ENCODE measurements at places on chromosomes 1 and 21.

- no peak for DNase-seq
Measured at GRCh38 chr1:111920221-111921024, 69.0 kb downstream of the KCND3 start.

DNA sequence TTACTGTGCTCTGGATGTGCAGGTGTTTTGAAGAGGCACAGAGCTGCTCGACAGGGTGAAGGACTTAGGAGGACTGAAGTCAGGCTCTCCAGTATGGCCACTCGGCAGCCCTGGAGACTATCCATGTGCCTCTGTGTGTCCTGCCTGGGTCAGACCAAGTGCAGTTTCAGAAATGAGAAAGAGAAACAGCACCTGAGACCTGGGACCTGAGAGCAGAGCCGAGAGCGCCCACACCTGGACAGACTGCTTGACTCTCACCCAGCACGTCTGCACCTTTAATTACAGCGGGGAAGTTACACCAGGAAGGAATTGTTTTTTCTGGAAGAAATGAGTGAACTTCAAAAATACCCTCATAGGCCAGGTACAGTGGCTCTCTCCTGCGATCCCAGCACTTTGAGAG is 59.7 kb upstream of the COL6A1 start:
- no peak for DNase-seq

DNA sequence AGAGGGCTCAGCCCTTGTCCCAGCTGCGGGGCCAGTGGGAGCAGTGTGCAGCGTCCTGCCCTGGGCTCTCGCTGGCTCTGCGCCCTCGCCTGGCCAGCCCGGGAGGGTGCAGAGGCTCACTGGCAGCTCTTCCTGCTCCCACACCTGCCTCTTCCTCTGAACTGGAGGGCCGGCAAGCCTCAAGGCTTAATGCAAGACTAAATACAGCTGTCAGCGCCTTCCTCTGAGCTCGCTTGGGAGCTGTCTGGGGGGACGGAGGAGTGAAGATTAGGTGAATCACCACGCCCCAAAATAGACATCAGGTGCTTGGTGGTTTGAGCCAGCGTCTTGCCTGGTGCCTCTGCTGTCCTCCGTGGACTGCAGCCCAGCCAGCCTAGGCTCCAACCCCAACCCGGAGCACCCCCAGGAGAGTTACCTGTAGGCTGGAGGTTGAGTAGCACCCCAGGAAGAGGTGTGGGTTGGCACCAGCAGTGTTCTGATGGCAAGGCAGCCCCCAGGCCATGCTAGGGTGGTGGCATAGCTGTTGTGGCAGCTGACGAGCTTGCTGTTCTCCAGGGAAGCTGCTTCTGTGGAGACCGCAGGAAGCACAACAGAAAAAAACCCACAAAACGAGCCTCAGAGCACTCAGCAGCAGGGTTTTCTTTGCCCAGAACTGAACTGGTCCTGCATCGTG is 36.9 kb downstream of the UMODL1 start:
- peak; percentile 74 for DNase-seq

DNA sequence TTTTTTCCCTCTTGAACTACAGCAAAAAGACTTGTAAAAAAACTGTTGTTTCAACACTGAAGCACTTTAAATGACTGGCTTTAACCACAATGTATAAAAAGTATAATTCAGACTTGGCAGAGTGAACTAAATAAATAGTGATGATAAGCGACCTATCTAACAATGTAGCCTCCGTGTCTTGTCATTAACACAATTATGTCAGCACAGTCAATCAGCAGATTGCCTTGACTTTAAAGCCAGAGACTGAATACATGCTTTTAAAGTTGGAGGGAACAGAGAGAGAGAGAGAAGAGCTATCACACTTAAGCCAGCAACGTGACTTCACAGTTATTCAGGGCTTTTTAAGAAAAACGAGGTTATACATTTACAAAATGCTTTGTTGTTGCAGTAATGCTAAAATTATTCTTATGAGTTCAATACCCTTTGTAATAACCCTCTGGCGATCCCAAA is 378.1 kb downstream of the LMO4 start:
- no peak for DNase-seq

DNA sequence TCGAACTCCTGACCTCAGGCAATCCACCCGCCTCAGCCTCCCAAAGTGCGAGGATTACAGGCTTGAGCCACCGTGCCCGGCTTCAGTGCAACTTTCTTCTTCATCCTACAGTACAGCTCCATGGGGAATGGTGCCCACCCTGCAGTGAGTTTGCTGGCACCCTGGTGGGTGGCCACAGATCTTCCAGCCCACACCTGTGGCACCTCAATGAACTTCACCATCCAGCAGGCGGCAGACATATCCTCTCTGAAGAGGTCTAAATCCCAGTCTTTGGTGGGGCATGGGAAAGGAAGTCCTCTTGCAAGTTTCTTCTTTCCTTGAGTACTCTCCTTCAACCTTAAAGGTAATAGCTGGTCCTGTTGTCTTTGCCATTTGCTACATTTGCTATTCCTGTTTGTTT is 18.1 kb upstream of the ZBTB8A start:
- DNase-seq = no peak

Data from activated CD4-positive, alpha-beta T cell treated with anti-CD3 and anti-CD28 coated beads, Interleukin-2, Interleukin-6, amounts not matched to agents 100 ng/mL and 50 ng/mL, durations not matched to agents 16 hours and 8 hours (primary cell).